ENCODE measurements at places on chromosomes 1 and 21.

DNA sequence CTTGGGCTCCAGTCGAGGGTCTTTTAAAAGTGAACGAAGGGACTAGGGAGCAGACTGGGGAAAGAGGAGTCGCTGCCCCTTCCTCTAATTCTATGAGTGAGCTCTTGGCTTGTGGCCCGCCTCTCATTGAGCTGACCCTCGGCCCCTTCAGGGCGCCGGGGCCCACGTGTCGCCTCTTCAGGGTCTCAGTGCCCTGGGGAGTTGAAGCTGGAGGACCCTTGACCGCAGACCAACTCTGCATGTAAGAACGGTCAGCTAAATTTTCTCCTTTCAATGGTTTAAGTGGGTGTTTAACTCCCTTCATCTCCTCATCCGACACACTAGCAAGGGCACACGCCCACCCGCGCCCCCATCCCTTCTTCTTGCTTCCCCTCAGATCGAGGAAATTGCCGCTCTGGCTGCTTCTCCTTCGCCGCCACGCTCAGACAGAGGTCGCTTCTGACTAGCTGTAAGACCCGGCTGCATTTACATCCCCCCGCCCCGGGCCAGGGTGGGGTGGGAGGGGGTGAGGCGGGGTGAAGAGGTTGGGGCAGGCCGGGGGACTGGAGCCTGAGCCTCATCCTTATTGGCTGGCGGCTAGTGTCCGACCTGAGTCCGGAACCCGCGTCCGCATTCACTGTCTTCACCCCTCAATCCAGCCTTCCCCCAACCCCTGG is 10.9 kb downstream of the NR5A2 start:
- peak; percentile 62 for DNase-seq

DNA sequence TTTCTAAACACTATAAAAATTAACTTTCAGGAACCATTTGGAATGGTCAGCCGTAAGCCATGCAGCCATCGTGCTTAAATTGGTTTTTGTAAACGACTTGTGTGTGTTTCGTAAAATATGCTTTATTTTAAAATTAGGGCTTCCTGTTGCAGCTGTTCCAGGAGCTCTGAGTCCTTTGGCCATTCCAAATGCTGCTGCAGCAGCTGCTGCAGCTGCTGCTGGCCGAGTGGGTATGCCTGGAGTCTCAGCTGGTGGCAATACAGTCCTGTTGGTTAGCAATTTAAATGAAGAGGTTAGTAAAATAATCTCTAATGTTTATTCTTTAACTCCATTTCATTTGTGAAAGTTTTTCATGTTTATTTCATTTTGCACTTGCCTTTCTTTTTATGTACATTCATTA is 83.1 kb downstream of the PTBP2 start:
- no peak for DNase-seq

GRCh38 chr1:230816018-230816417 is 52.3 kb downstream of the C1orf198 start:
- no peak for DNase-seq

- DNase-seq, result no peak
These were observed 13.3 kb downstream of the FAAP20 start for GRCh38 chr1:2181271-2181670.

DNA sequence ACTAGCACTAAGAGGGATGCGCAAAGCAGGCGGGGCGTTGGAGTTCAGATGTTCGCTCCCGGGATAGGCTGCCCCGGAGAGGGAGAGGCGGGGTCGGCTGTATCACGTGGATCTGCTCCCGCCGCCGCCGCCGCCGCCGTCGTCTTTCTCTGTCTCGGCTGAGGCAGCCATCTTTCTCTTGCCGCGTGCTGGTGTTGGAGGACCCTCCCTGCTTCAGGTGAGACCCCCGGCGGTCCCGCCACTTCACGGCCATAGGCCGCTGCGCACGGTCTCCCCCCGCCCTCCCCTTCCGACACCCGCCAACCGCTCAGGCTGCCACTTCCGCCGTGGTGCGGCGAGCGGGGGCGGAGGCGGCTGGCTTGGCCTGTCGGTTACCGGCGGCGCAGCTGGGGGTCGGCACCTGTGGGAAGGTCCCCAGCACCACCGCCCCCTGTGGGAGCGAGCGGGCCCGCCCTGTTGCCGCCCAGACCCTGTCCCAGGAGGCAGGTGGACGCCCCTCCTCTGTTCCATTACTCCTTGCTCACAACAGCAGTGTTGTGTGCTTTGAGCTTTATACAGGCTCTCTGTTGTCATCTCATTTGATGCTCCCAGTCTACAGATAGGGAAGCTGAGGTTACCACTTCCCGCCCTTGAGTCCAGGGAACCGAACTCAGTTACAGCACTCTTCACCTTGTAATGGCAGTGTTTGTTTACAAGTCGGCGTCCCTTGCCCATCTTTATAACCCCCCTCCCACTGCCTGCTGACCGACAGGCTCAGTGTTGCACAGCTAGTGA is at the start of gene BTF3L4:
BTF3L4 (plus strand) TSS at position 133 of the 774 bp plus-strand sequence. CDS start 3,553 bp downstream, outside the sequence.
- peak; percentile 92 for DNase-seq

- DNase-seq, result peak; percentile 9
These were observed 59.2 kb upstream of the ATP5PO start for GRCh38 chr21:33974513-33975468.

DNA sequence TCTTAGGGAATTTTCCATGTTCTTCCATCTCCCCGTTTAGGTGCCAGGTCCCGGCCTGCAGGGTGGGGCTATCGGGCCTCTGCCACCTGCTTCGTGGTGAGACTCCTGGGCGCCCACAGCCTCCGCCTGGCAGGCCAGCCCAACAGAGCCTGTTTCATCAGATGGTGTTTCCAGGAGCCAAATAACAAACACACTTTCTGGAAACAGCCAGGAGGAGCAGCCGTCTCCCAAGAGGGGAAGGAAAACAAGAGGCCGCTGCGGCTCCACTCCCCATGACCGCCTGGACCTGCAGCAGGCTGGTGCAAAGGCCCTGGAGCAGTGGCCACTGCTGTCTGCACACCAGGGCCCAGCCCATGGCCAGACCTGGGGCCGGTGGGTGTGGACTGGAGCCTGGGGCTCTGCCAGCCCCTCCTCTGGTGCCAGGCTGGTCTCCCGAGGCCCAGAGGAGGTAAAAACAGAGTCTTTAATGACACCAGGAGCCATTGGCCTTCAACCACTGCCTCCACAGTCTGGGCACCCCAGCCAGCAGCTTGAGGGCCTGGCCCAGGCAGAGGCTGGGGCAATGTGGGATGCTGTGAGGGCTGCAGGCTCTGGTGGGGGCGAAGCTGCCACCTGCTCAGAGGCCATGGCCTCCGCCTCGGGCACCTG is 55.0 kb downstream of the SLX9 start:
- DNase-seq, result no peak

DNA sequence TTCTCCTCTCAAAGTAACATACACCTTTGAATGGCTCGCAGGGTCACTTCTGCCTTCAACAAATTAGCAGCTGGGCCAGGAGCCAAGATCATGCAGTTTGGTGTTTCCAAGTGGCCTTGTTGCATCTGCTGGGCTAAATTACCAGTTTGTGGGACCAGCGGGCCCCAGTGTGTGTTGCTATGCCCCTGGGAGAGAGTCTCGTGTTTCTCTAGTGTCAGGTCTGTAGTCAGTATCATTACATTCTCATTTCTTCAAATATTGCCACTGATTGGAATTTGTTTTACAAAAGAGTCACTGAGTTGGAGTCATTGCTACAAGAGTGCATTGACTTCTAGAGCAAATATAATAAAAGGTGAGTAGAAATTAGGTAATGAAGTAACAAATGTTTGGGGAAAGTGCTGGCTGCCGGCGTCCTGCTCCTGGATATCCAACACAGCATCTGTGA is 35.5 kb downstream of the RHOU start:
- no peak for DNase-seq

GRCh38 chr1:114861384-114861783 is 6.7 kb downstream of the SYCP1 start:
- no peak for DNase-seq

DNA sequence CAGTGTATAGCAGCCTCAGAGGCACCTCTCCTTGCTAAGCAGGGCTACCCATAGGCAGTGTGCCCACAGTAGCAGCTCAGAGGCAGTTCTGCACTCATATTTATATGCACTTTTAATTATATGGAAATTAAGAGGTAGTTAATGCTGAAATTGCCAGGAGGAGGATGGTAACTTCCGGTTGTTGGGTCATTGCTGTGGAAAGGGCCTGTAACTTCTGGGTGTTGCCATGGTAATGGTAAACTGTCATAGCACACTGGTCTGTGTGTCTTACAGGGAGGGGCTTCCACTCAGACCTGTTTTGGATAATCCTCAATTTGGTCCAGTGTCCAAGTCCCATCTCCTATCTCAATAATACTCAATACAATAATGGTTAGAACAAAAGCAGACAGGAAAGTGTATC is 7.6 kb downstream of the CFH start:
- DNase-seq, result peak; percentile 44

DNA sequence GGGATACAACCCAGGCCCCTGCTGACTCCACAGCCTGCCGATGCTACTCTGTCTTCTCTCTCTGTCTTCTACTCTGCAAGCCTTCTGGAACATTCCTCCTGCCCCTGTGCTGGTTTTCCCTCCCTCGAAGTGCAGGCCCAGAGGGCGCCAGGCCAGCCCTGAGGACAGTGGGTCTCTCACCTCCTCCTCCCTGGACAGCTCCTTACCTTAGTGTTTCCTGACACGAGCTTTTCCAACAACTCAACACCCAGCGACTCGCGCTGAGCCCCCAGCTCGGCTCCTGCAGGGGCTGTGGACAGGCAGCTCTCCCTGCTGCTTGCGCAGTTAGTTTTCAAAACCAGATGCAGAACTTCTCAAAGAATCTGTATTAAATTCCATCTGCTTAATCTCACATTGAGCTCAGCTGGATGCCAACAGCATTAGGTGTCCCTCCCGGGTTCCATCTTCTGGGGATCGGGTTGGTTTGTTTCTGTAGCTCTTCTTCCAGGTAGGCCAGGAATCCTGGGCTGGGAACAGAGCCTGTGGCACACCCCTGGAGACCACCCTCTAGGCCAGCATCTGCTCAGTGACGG is 54.2 kb downstream of the PTPRU start:
- no peak for DNase-seq

- DNase-seq, result no peak
These were observed 179.9 kb downstream of the ADSS2 start for GRCh38 chr1:244271691-244272308.

DNA sequence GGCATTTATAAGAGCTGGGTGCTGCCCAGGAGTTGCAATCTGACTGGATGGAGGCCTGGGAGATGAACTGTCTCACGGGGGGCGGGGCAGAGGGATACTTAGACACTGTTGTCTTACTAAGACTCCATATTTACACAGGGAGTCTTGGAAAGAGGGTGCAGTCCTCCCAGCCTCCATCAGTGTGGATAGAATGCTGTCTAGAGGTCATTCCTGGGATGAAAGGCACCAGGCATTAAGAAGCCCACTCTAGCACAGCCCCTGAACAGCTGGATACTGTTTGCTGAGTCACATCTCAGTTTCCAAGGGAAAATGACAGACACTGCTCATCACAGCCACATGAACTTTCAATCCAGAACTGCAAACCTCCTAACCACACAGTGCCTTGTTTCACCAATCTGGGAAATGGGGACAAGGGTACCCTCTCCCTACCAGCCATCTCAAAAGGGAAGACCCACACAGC is 43.3 kb downstream of the SSBP3 start:
- DNase-seq, result no peak

DNA sequence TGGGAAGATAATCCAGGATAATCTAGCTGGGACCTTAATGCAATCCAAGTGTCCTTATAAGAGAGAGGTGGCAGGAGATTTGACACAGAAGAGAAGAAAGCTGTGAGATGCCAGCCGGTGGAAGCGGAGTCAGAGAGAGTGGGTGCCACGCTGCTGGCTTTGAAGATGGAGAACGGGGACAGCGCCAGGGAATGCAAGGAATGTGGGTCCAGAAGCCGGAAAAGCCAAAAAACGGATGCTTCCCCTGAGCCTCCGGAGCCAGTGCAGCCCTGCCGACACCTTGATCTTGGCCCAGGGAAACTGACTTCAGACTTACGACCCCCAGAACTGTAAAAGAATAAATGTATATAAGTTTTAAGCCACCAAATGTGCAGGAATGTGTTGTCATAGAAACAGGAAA is 152.6 kb downstream of the ZNF281 start:
- no peak for DNase-seq

- DNase-seq, result no peak
These were observed 22.1 kb downstream of the CRYAA start for GRCh38 chr21:43190951-43191350.

- peak; percentile 46 for DNase-seq
These were observed 75.1 kb downstream of the PHTF1 start for GRCh38 chr1:113684153-113684541.

- DNase-seq, result peak; percentile 51
These were observed 35.1 kb downstream of the MPZL1 start for GRCh38 chr1:167756730-167757405.

DNA sequence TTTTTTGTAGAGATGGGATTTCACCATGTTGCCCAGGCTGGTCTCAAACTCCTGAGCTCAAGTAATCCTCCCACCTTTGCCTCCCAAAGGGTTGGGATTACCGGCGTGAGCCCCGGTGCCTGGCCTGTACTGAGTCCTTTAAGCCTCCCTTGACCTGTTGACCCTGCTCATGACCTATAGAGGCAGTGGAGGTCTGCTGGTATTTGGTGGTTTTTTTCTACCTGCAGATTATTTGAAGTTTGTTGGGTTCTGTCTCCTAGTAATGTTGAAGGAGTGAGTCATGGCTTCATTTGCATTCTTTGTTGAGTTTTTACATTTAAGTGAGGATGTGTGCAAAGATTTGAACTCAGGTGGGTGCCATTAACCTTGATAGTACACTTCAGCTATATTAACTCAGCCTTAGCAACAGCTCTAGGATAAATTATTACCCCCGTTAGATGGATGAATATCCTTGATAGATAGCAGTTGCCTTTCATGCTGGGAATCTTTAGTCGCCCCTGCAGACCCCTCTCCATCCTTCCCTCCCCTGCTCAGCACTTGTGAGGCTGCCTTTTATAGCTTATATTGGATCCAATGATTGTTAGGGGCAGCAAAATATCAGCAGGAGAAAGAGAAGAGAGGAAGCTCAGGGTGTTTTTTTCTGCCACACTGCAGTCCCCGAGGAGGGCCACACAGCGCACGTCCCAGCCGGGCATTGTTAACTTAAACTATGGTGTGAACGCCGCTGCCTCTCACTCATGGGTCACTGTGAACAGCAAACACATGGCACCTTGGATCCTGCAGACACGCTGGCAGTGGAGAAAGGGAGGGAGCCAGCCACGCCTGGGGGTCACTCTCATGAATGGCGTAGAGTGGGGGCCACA is 14.9 kb upstream of the NPPB start:
- DNase-seq, result no peak

GRCh38 chr1:21066356-21067012 is 110.2 kb downstream of the EIF4G3 start:
- DNase-seq, result no peak

- no peak for DNase-seq
These were observed 68.0 kb downstream of the PDE9A start for GRCh38 chr21:42721341-42721824.

- DNase-seq, result no peak
These were observed 419.0 kb upstream of the LRRC7 start for GRCh38 chr1:69148731-69149130.

Data from common myeloid progenitor, CD34-positive (primary cell).